Midbrain (tissue), 1 donor: ENCODE measurements at places on chromosomes 16 and 17.

DNA sequence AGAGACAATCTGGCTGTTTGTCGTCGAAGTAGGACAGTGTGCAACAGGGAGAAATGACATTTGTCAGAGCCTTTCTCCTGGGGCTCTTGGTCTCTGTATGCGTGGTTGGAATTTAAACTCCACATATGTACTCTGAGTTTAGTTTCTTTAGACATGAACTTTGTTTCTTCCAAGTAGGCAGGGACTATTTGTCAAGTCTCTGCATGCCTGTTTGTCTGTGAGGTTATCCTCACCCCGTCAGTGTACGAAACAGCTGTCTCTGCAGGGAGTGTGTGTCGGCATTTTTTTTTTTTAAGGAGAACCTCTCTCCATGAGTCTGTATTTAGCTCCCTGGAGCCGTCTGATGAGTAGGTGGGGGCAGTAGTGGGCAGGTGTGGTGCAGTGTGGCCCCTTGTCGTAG, 29.7 kb downstream of the NDEL1 start:
- DNase-seq, result no peak

DNA sequence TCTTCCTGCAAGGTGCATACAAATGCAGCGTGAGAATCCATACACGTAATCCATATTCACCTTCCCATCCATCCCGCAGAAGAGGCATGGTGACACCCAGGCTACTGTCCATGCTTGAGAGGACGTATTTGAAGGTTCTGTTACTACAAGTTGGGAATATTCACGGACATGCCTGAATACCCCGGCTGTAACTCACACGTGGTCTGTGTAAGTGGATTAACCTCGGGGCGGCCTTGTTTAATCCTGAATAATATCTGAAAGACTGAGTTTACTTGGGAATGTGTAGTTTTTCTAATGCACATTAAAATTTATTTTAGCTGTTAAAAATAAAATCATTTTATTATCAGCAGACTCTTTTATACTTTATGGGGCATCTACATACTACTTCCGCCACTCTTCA, 13.1 kb downstream of the CPSF4L start:
- no peak for DNase-seq

- DNase-seq, result no peak
Measured at GRCh38 chr16:15790458-15790857, 66.4 kb downstream of the MYH11 start.

GRCh38 chr16:50692999-50693781, at the start of gene NOD2:
TSS of gene NOD2 (plus strand) at chr16:50693606. CDS start at chr16:50699496, 5,890 bp downstream.
- DNase-seq, result no peak

DNA sequence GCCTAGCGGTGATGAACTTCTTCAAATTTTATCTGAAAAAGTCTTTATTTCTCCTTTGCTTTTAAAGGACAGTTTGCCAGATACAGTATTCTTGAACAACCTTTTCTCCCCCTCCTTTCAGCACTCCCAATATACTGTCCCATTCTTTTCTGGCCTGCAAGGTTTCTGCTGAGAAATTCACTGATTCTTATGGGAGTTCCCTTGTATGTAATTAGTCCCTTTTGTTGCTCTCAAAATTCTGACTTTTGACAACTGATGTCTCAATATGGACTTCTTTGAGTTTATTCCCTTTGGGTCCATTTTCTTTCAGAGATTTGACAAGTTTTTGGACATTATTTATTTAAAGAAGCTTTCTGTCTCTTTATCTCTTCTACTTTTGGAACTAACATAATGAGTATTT, 39.4 kb downstream of the SDR42E1 start:
- DNase-seq, result no peak

GRCh38 chr16:27449434-27450195, 47.6 kb downstream of the IL21R start:
- no peak for DNase-seq

DNA sequence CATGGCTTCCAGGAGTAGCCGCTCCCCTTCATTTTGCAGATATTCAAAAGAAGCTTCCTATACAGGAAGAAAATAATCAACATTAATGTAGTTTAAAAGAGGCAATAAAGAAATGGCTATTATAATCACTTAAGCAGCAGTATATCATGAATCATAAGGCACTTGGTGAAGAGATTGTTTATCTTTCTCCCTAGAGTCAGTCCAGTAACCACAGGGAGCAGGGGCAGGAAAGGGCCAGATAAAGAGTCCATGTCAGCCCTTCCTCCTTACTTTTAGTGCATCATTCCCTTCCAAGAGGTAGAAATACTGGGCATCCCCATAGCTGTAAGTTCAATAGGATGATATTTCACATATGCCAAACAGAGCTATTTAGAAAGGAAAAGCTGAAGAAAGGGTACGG, 184.6 kb upstream of the C17orf78 start:
- no peak for DNase-seq

DNA sequence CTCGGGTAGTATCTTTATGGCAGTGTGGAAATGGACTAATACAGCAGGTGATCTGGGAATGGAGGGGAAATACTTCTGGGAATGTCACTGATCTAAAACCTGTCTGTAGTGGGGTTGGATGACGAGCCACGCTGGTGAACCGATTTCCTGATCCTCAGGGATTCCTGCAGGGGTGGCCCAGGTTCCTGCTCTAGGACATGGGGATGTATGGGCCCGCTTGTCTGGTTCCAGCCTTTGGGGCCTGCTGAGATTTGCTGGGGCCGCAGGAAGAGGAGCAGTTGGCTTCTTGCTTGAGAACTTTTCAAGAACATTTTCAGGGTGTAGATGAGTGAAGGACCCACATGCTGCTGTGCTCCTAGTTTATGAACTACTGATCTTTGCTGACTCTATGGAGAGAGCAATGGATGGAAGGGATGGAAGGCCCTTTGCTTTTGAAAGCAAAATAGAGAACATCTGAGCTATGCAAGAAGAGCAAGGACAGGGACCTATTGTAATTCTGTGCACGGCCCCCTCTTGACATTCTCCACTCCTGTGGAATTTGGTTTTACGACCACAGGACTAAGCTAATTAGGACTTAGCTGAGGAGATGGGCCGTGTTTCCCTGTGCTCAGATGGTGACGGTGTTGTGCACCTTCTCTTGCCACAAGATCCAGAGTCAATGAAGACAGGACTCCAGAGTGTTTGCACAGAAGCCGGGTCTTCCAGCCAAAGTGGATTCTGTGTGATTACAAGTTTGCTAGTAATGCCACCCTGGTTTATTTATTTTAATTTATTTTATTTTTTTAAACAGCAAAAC, 90.5 kb downstream of the SEC14L1 start:
- DNase-seq, result no peak

GRCh38 chr17:17305281-17305801, 2.2 kb downstream of the NT5M start:
- DNase-seq, result no peak

DNA sequence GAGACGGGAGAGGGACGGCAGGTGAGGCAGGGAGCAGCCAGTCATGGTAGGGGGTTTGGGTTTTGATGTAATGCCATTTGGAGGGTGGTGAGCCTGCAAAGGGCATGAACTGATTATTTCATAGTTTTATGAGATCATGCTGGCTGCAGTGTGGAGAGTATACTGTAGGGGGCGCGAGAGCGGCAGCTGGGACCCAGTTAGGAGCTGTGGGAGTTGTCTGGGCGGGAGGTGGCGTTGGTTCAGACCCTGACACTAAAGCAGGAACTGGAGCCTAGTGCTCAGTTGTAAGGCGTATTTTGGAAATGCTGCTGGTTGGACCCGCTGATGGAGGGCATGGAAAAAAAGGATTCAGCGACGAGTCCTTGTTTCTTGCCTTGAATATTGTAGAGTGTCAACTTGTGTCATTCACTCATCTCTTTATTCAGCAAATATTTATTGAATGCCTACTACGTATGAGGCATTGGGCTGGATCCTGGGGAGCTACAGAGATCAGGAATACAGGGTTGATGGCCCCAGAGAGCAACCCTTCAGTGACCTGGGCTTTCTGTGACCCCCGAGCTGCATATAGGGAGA, 23.7 kb upstream of the KDM8 start:
- peak; percentile 71 for DNase-seq

DNA sequence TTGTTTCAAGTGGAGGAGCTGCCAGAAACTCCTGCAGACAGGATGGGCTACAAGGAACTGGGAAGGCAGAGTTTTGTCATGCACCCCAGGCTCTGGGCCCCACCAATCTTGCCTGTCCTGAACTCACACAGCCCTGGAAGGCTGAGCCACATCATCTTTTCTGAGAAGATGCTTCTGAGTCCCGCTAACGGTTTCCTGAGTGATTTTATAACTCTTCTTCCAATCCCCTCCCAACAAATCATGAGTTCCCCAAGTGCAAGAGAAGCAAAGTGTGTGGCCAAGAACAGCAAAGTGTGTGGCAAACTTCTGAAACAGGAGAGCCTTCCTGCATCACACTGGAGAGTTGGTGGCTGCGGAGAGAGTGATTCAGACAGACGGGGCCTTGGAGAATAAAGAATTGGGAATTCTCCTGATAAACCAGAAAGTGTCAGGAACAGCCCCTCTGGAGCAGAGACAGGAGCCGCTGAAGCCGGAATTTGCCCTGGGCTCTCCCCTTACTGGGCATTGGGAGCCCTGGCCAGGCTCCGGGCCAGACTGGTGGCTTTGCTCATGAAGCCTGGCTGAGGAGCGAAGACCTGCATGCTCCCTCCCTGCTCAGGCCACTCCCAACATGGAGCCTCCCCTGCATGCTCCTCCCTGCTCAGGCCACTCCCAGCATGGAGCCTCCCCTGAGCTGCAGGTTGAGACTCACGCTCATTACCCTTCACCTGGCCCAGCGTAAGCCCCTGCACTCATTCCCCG, 47.2 kb downstream of the PITPNM3 start:
- DNase-seq, result no peak

- no peak for DNase-seq
Measured at GRCh38 chr16:87284183-87284582, 33.0 kb downstream of the C16orf95 start.

GRCh38 chr17:10815319-10815718, 11.4 kb upstream of the TMEM238L start:
- DNase-seq, result no peak

DNA sequence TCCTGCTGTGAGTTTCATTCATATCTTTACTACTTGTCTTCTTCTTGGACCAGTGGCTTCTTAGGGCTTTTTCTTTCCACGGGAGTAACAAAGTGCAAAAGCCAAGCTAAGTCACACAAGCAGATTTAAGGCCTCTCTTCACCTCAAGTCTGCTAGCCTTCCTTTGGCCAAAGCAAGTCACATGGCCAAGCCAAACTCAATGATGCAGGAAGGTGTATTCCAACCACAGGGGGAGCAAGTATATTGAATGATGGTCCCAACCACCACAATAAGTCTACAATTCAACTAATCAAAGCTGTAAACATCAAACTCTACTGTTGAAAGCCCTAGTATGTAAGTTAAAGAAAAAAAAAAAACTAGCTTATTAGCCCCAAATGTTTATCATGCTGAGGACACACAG, 44.5 kb upstream of the CDYL2 start:
- DNase-seq, result no peak

- DNase-seq, result no peak
Measured at GRCh38 chr17:4777969-4778760, 6.5 kb downstream of the TM4SF5 start.

- no peak for DNase-seq
Measured at GRCh38 chr16:11066261-11066870, 122.0 kb downstream of the CLEC16A start.

GRCh38 chr16:21663889-21664647, at the start of gene OTOA:
TSS of gene OTOA (plus strand) at chr16:21663968. CDS start at chr16:21678515, 14,547 bp downstream.
- DNase-seq, result no peak

DNA sequence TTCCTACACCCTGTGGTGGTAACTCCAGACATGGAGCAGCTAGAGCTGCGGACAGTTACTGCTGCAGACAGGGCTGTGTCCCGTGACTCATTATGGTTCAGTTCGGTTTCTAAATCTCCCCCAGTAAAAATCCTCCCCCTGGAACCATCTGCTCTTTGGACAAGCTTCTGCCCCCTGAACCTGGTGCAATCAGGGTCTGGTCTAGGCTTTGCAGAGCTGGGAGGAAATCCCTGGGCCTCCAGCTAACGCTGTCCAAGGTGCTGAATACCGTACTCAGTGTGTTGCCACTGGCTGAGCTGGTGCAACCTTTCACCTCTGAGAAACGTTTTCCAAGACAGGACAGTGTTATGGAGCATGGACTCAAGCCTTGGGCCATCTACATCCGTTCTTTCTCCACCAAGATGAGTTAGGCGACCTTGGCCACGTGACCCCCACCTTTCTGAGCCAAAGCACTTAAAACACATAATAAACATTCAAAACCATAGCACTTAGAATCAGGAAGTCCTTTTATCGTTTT, 142.0 kb downstream of the CPPED1 start:
- no peak for DNase-seq

- no peak for DNase-seq
Measured at GRCh38 chr16:69893106-69893505, 58.0 kb upstream of the CLEC18A start.

DNA sequence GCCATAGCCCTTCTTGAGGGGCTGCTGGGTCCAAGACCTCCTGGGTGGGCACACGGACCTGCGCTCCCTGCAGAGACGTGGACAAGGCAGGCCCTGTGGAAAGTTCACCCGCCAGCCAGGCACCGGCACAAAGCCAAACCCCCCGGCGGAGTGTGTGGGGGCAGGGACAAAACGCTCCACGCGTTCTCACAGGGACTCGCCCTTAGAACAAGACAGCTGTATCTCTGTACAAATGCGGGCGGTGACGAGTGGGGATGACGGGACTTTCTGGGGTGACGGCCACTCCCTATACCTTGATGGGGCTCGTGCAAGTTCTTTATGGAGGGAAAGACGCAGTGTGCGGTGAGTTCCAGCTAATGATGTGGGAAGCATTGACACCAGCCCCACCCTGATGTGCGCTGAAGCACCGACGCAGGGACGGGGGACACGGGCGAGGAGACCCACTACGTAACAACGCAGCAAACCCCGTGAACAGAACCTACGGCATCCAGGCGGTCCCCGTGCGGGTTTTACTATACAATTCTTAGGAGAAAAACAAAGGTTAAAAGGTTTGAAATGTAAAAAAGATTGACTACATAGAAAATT, 49.4 kb downstream of the LMF1 start:
- peak; percentile 9 for DNase-seq

GRCh38 chr17:9367156-9367555, 208.5 kb downstream of the STX8 start:
- no peak for DNase-seq

DNA sequence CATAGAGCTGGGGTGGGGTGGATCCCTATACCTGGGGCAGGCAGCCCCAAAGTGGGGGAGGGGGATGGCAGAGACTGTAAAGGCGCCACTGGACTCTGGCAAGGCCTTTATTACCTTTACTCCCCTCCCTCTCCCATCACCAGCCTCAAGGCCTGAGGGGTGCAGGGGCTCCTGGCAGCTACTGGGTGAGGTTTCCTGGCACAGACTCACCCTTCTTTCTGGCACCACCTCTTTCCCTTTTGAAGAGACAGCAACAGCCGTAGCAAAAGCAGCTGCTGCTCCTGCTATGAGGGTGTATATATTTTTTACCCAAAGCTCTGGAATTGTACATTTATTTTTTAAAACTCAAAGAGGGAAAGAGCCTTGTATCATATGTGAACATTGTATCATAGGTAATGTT, 17.6 kb downstream of the RAPGEFL1 start:
- DNase-seq, result no peak

DNA sequence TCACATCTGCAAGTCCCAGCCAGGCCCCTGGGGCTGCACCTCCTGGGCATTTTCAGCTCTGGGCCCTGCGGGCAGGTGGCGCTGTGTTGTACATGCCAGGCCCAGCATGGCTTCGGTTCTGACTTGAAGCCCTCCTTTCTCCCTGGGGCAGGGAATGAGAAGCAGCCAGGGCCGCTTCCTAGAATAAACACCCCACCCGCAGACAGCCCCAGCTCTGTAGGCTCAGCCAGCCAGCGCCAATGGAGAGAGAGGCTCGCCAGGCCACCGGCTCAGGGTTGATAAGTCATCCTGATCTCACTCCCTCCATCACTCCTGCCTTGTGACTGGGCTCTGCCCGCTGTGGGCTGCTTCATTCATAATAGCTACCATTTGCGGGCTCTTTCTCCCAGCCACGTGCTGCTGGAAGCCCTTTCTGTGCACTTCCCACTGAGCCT, 6.0 kb upstream of the GLIS2 start:
- no peak for DNase-seq
